ENCODE measurements at places on chromosomes 12 and 14.

DNA sequence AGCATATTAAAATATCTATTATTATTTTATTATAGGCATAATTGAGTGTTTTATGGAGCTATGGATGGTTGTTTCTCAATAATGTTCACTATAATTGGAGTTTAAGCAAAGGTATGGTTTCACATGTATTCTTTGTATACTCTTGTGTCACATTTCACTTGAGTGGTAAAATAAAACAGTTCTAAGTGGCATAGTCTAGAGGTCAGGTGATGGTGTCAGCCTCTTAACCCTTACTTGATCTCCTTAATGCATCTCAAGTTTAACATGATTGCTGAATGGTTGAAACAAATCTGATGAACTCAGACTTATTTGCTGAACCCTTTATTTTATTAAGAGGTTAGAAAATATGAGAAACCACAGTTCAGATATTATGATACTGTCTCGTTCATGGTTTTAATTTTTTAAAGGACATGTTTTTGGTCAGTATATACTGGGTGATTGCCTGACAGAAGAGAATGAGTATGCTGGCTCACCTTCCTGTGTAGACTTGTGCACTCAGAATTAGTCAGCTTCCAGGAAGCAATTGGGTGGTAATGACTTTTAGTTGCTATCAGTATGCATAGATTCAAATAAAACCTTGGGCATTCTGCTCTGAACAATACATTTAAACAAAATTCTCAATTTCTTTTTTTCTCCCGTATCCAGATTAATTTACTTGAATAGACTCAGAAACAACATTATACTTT is 464.6 kb downstream of the PCNX1 start:
- no peak for DNase-seq

DNA sequence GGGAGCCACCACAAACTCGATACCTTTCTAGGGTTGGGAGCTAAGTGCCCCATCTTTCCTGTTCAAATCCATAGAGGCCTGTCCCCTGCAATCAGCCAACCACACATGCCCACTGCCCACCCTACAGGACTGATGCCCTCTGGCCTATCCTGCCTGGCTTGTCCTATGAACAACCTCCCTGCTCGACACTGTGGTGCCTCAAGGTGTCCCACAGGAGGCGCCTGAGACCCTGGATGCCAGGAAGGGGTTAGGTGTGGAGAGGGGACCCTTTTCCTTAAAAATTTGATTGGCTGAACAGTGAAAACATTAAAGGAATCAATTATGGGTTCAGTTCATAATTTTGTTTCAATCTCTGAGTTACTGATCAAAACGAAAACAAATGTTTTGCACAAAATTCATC is 97.3 kb upstream of the FZD10 start:
- no peak for DNase-seq

GRCh38 chr12:6573001-6573400 is 4.9 kb upstream of the NOP2 start:
- no peak for DNase-seq

GRCh38 chr12:26286186-26286585 is 90.8 kb downstream of the SSPN start:
- DNase-seq, result no peak

GRCh38 chr12:68377881-68378280 is 45.7 kb upstream of the MDM1 start:
- no peak for DNase-seq

GRCh38 chr14:61536661-61537562 is 158.4 kb upstream of the HIF1A start:
- DNase-seq, result no peak

GRCh38 chr14:74155287-74155686 is 70.5 kb downstream of the LIN52 start:
- DNase-seq, result no peak

- no peak for DNase-seq
Observed at GRCh38 chr14:69044965-69045555, 66.0 kb upstream of the ACTN1 start.

DNA sequence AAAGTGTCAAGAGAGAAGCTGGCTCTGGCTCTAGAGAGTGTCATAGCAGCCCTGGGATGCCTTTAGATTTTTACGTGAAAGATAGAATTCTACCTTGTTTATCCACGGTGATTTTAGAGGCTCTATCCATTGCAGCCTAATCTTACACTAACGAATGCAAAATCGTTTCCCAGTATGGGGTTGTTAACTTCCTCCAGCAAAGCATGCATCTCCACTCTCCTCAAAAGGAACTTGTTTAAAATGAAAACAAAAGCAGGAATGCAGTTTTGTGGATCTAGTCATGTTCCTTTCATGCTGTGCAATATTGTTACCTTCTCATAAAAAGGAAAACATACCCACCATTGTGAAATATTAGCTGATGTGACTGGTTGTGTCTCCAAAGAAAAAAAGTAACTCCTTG is 88.4 kb downstream of the ANO2 start:
- no peak for DNase-seq

DNA sequence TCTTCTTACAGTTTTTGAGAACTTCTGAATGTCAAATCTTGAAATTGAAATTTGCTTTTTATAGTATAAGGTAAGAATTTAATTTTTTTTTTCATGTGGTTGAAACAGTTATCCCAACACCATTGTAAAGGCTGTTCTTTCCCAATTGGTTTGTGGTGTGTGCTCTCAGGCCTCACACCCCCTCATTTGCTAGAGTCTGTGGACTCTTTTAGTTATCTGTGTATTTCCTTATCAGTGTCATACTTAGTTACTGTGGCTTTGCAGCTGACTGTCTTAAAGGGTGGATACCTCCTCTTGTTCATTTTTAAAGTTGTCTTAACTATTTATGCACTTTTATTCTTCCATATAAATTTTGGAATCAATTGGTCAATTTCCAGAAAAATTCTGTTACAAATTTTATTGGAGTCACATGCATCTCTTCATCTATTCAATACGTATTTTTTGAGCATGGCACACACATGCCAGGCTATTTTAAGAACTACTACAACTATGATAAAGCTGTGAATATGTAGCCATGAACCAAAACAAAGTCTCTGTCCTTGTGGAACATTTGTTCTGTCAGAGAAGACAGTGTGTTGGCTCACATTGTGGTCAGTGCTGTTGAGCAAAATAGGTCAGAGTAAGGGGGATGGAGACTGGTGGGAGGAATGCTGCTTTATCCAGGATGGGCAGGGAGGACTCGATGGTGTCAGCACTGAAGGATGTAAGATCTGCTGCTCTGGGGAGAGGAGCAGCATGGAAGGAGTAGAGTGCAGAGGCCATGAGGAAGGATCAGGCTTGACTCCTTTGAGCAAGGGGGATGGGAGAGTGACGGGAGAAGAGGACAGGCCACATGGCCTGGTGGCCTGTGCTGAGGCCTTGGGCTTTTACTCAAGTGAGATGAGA is 24.1 kb downstream of the FGF23 start:
- DNase-seq, result no peak

- no peak for DNase-seq
Observed at GRCh38 chr14:95475540-95476240, 40.8 kb downstream of the SYNE3 start.
